GM06990 (cell line): ENCODE measurements at places on chromosomes 5 and 9.

DNA sequence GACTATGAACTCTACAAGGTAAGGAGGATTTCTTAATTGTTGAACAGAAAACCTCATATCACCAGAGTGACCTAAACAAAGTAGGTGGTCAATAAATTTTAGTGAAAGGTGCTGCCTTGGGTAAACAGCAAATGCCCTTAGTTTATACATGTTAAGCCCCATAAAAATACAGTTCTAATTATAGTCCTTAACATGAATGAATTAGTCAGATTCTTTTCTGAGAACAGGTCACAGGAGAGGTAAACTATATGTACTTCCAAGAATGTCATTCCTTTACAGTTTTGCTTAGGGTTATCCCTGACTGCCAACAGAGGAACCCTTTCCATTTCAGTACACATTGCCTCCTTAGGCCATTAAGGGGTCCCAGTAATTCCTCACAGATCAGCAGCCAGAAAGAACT lies 64.9 kb downstream of the PLPP1 start:
- no peak for DNase-seq

- DNase-seq: no peak
These were observed 51.3 kb upstream of the PTPN3 start for GRCh38 chr9:109549386-109549785.

DNA sequence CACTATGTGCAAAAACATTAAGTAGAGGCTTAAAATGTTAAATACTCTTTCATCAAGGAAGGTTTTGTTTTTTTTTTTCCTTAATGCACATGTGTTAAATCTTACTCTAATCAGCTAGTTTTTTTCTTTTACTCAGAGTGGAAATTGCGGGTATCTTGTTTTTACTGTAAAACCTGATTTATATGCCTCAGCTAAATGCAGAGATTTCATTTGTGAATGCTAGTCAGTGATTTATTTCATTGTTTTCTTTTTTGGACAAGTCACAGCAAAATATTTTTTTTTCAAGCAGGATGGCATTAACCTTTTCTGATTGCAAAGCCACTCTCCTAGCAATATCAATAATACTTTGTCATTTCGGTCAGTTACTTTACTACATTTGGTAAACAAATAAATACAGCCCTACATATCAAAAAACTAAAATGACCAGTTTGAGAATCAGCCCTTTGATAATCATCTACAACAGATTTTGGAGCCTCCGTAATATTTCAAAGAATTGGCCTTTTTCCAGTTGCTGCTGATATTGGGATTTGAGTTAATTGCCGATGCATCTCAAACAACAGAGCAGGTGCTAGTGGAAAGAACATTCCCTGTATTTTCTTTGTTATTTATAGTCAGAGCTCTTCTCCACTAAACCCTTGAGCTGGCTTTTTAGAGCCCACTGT lies 579.2 kb upstream of the ZNF608 start:
- DNase-seq: no peak

- DNase-seq: no peak
These were observed 35.4 kb downstream of the SEMA6A start for GRCh38 chr5:116539222-116539621.

DNA sequence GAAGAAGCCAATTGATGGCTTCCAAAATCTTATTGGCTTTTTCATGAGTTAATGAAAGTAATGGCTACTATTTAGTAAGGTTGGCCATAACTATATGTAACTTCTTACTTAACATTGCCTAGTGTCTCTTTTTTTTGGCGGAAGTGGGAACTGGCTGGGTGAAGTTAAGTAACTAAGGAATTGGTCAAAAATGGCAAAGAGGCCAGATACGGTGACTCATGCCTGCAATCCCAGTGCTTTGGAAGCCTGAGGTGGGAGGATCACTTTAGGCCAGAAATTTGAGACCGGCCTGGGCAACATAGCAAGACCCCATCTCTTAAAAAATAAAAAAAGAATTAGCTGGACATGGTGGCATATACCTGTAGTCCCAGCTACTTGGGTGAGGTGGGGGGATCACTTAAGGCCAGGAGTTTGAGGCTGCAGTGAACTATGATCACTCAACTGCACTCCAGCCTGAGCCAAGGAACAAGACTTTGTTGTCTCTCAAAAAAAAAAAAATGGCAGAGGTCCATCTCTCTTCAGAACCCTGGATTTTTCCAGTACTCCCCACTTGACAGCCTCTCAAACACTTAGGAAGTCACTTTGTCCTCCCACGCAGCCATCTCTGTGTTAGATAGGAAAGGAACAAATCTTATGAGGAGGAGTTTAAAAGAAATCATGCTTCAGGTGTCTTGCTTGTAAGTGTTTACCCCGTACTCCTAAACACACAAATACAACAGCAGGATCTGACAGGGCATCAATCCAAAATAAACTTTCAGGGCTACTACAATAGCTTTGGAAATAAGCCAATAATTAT lies 75.7 kb downstream of the TEK start:
- DNase-seq: no peak

- no peak for DNase-seq
These were observed 1942.4 kb upstream of the WWC1 start for GRCh38 chr5:166349046-166349445.

DNA sequence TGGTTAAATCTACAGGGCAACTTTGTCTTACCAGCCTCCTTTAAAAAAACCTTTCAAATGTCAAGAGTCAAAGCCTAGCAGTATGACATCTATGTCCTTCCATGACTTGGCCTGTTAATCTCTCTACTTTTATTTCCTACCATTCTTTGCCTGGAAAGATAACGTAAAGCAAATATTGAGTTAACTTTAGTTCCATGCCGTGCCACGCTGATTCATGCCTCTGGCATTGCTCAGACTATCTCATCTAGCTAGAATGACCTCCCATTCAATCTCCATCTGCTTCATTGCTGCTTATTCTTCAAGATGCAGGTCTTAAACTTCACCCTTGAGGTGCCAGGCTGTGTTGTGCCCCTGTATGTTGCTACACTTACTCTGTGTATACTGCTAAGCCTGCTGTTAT lies 729.8 kb downstream of the EFNA5 start:
- DNase-seq: no peak

DNA sequence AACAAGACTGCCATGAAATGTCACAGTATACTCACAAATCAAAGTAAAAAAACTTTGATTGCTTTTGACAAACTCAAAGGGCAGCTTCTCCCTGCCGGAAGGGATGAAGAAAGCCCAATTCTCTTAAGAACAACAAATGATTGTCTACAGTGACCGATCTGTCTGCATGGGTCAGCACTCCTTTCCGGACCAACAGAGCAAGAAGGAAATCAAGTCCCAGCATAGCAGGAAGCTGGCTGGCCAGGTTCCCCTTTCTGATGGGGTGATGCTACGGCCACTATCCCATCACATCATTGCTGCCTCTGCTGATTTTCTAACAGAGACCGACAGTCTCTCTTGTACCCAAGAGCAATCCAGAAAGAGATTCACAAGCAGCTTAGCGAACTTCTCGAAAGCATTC lies 692 bp downstream of the C1QTNF3 start:
- DNase-seq: no peak

- DNase-seq: no peak
These were observed 42.4 kb downstream of the SERINC5 start for GRCh38 chr5:80213466-80213865.

GRCh38 chr9:15354713-15355112 lies 47.7 kb upstream of the TTC39B start:
- no peak for DNase-seq

DNA sequence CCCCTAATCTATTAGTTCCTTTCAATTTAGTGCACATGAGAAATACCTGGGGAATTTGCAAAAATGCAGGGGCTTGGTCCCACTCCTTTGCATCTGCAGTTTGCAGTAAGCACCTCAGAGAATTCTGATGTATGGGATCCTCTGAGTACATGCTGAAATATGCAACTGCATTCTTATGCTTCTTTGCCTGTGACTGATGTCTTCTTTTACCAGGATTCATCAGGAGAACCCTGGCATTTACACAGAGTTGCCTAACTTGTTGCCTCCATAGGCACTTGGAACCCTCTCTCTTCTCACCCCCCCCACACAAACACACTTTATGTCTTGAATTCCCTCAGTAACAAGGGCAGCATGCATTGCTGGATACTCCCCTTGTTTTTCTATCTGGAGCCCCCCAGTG lies 173.1 kb downstream of the KDM4C start:
- no peak for DNase-seq

DNA sequence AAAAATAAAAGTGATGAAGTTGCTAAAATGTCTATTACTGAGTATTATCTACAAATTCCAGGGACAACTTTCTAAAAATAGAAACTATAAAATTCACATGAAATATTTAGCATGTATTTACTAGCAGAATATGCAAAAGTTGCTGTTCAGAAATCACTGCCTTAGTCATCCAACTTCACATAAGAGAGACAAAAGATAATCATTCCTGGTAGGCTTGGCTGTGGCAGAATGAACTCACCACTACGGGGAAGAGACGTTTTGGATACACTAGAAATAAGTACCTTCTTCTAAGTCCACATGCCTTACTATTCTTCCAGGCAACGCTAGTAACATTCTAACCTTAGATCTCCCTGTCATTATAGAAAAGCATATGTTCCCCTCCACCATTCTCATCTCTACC lies 272.2 kb downstream of the BNC2 start:
- DNase-seq: no peak

DNA sequence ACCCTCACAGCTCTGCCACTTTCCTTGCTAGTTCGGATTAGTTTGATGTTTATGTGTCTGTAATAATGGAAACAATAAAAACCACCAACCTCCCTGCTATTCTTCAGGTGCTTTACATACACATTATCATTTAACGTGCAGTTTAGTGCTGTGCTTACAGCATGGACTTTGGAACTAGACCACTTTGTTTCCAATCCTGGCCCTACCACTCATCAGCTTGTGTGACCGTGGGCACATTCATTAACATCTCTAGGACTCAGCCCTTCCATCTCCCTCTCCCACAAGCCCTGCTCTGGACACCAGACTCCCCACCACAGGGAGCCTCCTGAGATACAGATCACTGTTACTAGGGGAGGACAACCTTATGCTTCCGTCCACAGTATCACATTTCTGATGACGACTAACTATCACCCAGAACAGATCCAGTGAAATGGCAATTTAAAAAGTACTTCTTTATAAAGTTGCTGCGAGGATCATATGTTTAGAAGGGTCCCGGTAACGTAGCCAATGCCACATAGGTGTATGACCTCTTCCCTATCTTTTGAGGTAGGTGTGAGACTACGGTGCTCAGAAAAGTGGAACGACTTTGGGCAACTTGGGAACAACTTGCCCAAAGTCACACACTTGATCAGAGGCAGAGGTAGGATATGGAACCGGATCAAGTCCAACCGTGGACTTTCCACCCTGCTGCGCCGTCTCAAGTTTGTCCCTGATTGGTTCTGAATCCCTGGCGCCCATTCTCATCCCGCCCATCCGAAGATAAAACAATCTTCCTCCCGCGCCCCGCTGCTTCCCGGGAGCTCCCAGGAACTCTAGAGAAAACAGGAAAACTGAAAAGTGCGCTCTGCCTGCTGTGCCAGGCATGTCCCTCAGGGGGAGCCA lies 132.4 kb upstream of the NIPBL start:
- DNase-seq: no peak

DNA sequence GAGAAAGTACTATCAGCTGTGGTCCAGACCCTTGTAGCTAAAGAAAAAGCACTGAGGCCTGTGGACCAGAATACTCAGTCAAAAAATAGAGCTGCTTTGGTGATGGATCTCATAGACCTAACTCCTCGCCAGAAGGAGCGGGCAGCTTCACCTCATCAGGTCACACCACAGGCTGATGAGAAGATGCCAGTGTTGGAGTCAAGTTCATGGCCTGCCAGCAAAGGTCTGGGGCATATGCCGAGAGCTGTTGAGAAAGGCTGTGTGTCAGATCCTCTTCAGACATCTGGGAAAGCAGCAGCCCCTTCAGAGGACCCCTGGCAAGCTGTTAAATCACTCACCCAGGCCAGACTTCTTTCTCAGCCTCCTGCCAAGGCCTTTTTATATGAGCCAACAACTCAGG lies 8.9 kb downstream of the RAB24 start:
- no peak for DNase-seq

- DNase-seq: no peak
These were observed 2.5 kb upstream of the ZNF474 start for GRCh38 chr5:122126756-122127321.
